ENCODE measurements at places on chromosomes 2 and 18.

GRCh38 chr2:20668871-20669475 lies 2.0 kb downstream of the GDF7 start:
- DNase-seq = no peak

DNA sequence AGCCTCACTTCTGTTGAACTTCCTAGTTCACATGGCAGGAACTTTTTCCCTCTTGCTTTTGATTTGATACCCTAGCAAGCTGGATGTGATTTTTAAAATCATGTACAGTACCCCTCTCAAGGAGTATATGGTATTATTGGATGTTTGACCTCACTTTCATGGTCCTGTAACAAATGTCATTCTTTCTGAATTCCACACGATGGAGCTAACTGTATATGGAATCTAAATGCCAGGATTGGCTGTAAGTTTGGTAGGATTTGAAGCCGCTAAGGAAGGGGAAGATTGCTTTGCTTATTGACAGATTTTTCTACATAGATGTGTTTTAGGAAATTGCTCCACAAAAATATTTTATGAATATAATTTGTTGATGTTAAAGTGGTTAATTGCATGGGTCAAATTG lies 18.3 kb downstream of the MAIP1 start:
- no peak for DNase-seq

- DNase-seq = no peak
Measured at GRCh38 chr2:152376385-152376784, 41.4 kb downstream of the FMNL2 start.

- DNase-seq = no peak
Measured at GRCh38 chr2:237319086-237319820, 94.7 kb downstream of the COL6A3 start.

- no peak for DNase-seq
Measured at GRCh38 chr2:72710418-72711152, 115.2 kb downstream of the EXOC6B start.

DNA sequence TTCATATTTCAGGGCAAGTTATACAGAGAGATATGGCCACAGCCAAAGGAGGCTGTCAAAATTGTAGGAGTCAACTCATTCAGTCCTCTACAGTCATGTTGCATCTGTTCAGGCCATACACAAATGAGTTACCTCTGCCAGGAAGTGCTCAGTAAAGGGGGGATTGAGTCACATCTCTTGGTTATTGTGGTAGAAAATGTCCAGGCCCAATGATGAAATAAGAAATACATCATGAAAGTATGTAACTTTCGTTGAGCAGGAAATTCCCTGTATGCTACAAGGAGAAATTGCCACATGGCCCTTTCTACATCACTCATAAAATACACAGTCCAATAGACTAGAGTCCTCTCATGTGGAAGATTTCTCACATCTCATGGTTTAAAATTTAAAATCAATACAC lies 103.9 kb upstream of the COL3A1 start:
- DNase-seq = no peak

GRCh38 chr2:154439156-154439555 lies 259.3 kb upstream of the KCNJ3 start:
- no peak for DNase-seq

GRCh38 chr18:79733986-79734770 lies 54.6 kb downstream of the CTDP1 start:
- DNase-seq = no peak

DNA sequence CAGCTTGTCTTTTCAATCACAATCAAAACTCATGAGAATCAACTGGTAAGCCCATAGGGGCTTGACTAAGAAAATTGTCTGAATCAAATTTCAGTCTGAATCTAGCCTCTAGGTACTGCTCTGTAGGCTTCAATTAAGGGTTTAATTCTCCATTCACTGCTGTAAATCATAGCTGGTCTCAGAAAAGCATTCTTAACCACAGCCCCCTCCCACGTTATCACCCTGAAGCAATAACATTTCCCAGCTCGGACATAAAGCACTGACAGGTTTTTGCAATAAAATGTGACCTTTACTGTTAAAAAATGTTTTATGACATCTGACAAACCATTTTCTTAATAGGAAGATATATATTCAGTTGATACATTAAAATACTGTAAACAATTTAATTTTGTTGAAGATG lies 55.0 kb downstream of the LRP1B start:
- DNase-seq = no peak

DNA sequence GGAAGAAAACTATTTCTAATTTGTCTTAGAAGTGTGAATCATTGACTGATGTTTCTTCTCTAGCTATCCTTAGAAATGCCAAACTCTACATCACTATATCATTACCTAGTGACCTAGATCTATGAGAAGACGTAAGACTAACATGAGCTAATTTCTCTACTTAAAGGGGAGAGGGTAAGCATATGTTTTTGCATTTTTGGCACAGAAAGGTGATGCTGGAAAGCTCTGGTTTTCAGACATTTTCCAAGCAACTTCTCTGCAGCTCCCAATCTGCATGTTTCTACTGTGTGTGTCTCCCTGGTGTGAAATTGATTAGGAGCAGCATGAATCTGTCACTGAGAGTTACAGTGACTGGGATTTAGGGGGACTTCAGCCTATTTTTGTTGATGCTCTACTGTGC lies 235.2 kb upstream of the LINC00305 start:
- DNase-seq = no peak

DNA sequence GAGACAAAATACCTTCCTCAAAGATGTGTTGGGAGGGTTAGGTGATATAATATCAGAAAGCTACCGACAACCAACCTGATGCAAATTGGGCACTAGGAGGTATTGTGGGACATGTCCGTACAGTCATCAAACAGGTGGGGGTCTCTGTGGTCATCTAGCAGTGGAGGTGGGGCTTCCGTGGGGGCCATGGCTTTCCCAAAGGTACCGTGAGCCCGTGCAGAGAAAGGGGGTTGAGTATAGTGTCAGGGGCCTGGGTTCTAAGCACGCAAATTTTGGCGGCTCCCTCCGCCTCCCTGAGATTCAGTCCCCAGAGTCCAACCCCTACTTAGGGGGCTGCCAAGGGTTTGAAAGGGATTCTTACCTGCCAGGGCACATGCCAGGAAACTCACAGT lies 32.6 kb downstream of the HJURP start:
- no peak for DNase-seq

DNA sequence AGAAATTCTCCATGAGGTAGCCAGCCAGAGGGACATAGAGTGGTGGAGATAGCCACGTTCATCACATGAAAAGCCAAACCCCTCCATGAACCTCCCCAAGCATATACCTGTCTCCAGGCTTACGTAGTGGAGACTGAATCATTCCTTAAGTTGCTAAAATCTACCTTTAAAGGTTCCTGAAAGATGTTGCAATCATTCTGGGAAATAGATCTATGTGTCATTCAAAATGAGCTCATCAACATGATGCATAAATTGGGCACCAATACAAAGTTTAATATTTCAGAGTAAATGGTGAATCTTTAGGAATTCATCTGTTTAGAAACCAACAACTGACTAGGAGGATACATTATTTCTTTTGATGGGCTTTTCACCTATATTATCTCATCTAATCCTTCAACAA lies 362.6 kb upstream of the ID2 start:
- DNase-seq = no peak

- no peak for DNase-seq
Measured at GRCh38 chr18:48662011-48662661, 123.3 kb downstream of the CTIF start.

DNA sequence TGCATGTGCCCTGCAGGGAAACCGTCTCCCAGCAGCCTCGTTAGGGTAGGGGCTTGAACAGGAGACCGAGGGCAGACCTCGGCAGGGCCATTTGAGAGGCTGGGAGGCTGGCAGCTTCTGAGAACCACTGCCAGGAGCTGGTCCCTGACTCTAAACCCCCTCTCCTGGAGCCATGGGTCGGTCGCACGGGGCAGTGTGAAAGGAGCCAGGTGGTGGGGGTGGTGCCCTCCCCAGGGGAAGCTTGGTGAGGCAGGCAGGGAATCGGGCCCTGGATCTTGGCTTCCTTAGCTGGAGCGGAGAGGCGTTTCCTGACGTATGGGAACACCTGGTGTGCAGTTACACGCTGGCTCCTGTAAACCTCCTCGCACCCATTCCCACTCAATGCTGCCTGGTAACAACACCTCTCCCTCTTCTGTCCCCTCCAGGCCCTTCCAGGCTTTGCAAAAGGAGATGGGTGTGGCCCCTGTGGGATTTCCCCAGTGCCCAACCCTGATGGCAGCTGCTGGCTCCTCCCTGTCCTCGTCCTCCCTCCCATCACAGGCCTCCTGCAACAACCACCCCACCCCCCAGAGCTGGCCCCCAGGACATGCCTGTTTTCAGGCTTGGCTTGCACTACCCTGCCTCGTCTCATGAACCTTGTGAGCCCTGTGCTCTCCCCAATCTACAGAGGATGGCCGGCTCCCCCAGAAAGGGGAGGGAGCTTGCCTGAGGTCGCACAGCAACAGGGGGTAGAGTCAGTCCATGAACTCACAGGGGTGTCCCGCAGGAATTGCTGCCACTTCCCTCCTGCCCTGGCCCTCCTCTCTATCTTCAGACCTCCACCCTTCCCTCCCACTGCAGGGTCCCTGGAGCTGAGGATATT lies 24.4 kb downstream of the ADRA2B start:
- no peak for DNase-seq

DNA sequence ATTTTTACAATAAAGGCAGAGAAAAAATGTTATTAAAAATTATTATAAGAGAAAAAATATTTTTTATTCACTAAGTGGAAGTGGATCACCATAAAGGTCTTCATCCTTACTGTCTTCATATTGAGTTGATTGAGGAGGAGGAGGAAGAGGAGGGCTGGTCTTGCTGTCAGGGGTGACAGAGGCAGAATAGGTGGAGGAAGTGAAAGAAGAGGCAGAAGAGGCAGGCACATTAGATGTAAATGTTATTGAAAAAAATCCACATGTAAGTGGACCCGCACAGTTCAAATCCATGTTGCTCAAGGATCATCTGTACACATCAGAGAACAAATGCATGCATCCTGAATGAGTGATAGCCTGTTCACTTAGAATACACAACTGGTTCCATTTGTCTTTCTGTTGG lies 6.4 kb upstream of the SPATS2L start:
- DNase-seq = no peak

DNA sequence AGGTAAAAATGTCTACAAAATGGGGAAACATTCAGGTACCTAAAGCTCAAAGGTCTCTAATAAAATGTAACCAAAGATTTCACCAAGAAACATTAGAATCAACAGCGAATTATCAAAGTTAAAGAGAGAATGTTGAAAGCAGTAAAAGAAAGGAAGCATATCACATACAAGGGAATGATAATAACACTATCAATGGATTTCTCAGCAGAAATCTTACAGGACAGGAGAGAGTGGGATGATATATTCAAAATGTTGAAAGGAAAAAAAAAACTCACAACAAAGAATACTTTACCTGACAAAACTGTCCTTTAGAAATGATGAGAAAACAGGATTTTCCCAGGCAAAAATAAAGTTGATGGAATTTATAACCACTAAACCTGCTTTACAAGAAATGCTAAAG lies 591.2 kb upstream of the POU3F3 start:
- no peak for DNase-seq

DNA sequence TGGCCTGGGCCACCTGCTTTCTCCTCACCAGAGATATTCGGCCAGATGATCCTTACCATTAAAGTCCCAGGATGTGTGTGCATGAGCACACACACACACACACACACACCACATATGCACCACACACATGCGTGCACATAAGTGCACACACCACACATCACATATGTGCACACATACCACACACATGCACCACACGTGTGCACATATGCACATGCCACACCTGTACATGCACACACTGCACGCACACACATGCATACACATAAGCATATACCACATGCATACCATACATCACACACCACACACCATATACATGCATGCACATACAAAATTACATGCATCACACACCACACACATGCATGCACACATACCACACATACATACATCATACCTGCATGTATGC lies 38.7 kb downstream of the RPL37A start:
- no peak for DNase-seq

DNA sequence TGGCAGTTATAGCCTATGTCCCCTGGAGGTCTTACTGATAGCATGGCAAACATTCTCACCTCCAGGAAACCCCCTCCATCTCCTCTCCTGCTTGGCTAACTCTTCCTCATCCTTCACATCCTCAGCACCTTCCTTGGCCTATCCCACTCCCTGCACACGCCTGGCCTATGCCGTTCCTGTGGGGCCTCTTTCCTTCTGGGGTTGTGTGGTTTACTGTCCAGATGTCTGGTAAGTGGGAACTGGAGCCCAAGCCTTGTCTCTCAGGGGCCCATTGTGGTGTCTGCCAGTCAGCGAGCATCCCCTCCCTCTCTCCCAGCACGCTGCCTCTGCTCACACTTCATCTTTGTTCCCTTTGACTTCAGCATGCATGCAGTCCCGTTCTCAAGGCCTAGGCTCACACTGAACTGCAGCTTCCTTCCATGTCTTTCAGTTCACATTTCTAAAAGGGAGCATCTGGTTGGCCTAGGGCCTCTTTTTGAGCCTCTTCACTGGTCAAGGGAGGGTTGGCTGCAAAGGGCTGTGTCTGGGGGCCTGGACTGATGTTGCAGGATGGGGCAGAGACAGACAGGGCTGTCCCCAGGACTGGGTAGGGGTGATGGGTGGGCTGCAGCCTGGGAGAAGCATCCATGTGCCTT lies 13.1 kb downstream of the SPR start:
- no peak for DNase-seq

GRCh38 chr2:217935901-217936684 lies 66.7 kb downstream of the TNS1 start:
- DNase-seq = no peak

DNA sequence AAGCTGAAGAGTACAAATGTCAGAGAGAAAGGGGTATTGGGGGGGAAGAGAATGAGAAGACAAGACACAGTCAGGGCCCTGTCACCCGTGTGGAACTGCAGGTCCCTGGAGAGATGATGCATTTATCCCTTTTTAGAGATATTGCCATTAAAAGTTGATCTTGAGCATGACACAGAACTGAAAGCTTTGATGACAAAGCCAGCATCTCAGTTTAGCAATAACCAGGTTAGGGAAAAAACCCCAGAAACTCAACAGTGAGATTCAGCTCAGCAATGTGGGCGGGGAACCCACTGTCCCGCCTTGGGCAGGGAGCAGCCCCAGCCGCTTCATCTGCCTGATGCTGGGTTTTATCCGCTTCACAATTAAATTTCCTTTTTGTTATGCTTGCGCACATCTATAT lies 181.1 kb downstream of the NEDD4L start:
- DNase-seq = peak; percentile 44

- DNase-seq = no peak
Measured at GRCh38 chr18:2547477-2548087, 23.7 kb downstream of the METTL4 start.

GRCh38 chr2:19020144-19021099 lies 338.0 kb downstream of the OSR1 start:
- DNase-seq = no peak

- no peak for DNase-seq
Measured at GRCh38 chr2:205188239-205189138, 493.8 kb upstream of the NRP2 start.

GRCh38 chr2:30780776-30781330 lies 26.4 kb downstream of the CAPN13 start:
- no peak for DNase-seq
